ENCODE measurements at places on chromosomes 3 and 15.
A peak's percentile ranks its signal among the peaks of the same experiment; 100 is the strongest.

GRCh38 chr15:59124261-59124660, 19.3 kb downstream of the CCNB2 start:
- DNase-seq, result no peak

DNA sequence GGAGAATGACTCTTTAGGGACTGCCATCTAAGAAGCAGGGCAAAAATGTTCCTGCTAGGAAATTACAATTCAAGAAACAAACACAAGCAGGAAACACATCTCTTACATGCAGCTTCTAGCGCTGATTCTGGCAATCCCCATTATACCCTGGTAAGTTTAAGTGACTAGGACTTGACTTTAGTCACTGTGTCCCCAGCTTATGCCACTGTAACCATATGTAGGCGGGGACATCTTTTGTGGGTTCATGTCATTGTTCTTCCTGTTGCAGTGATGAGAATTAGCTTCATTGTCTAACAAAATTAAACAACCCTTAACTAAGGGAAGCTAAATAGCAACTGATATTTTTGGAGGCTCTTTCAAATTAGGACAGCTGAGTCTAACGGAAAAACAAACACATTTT, 17.9 kb upstream of the FAM81A start:
- DNase-seq, result no peak

DNA sequence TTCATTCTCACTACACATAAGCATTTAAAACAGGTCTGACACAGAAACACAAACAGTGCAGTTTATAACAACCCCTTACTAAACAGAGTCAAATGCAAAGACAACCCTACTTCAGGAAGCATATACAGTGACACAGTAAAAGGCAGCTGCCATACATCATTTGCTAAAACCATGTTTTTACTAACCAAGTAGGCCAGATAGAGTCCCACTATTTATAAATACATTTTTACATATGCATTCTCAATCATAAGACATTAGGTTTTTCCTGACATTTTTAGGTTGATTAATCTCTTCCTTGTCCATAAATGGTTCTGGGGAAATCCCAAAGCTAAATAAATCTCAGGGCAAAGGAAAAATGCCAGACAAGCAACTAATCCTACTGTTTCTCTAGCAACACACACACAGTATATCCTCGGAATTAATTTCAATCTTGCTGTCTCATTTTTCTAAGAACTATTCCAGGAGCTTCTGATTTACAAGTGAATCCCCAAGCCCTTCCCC, 39.0 kb downstream of the CHAC1 start:
- no peak for DNase-seq

DNA sequence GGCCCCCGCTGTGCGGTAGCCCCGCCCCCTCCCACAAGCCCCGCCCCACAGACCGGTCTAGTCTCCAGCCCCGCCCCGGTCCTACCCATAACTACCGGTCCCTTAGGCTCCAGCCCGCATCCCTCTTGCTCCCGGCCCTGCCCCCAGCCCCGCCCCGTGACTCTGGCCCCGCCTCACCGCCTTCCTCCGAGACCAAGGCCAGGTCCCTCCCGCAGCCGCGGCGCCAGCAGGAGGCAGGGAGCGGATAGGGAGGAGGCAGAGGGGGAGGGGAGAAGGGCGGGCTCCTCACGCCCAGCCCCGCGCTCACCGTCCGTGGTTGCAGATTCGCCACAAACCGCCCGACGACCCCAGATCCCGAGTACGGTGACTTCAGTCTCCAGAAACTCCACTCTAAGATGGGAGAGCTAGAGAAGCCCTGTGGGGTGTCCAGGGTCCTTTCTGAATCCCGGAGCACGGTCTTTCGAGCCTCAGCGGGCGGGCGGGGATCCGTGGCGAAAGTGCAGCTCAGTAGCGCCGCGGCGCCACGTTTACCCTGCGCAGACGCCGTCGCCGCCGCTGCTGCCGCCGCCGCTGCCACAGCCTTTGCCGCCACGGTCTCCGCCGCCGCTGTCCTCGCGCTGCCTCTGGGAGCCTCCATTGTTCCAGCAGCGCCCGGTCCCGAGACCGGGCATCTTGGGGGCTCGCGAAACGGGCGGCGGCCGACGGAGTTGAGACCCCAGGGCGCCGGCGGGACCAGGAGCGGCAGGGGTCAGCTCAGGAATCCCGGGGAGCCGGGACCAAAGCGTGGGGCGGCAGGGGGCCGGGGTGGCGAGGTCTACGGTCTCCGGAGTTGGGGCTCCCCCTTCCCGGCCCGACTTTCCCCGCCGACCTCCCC, at the start of gene BRPF1:
Gene BRPF1, plus strand, starts transcription at position 530 of the 874 bp plus-strand sequence. CDS start 2,406 bp downstream, outside the sequence.
- peak; percentile 99 for DNase-seq

GRCh38 chr3:133136114-133137041, 98.2 kb downstream of the TMEM108 start:
- DNase-seq, result no peak

GRCh38 chr3:174529298-174529697, 329.8 kb upstream of the NAALADL2 start:
- DNase-seq, result no peak

DNA sequence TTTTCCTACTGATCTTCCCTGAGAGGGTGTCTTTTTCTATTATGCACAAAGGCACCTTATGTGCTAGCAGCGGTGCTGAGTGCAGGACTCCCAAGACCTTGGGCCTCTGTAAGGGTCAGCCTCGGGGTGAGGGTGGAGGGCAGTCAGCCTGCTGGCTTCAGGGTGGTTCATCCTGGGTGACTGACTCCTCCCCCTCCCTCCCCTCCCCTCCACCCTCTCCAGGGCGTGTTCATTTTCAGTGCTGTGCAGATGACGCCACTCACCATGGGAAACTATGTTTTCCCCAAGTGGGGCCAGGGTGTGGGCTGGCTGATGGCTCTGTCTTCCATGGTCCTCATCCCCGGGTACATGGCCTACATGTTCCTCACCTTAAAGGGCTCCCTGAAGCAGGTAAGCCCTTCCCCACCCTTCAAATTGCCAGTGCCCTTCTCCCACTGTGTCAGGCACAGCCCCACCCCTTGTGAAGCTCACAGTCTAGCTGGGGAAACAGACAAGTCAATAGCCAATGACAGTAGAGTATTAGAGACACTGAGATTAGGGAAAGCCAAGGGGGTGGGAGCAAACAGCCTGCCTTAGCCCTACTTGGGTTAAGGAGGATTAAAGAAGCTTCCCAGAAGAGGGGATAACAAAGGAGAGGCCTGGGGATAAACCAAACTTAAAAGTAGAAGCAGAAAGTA, 41.9 kb downstream of the SLC6A1 start:
- no peak for DNase-seq

GRCh38 chr15:54212635-54213034, 234.4 kb downstream of the UNC13C start:
- DNase-seq, result no peak

DNA sequence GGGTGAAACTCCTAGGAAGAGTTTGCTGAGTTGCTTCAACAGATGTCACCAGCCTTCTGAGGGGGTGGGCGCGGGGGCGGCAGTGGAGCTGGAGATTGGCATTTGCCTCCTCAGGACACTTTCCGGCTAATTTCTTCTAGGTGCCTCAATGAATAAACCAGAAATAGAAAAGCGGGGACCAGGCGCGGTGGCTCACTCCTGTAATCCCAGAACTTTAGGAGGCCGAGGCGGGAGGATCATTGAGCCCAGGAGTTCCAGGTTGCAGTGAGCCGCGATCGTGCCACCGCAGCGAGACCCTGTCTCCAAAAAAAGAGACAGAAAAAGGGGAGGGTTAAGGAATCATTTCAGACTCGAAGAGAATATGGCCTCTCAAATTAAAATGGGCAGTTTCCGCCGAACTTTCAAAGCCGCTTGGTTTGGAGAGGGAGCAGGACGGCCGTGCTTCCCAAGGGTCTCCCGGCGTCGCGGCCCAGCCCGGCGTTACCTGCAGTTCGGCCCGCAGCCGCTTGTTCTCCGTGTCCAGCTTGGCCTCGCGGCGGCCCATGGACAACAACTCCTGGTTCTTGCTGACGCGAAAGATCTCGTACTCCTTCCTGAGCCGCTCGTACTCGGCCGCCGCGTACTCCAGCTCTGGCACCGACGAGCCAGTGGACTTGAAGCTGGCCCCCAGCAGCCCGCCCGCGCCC, 587 bp downstream of the NPHP3 start:
- DNase-seq, result no peak

- DNase-seq, result no peak
Measured at GRCh38 chr3:16130066-16130465, 44.4 kb upstream of the GALNT15 start.

GRCh38 chr3:155202626-155203025, 90.9 kb downstream of the STRIT1 start:
- no peak for DNase-seq

DNA sequence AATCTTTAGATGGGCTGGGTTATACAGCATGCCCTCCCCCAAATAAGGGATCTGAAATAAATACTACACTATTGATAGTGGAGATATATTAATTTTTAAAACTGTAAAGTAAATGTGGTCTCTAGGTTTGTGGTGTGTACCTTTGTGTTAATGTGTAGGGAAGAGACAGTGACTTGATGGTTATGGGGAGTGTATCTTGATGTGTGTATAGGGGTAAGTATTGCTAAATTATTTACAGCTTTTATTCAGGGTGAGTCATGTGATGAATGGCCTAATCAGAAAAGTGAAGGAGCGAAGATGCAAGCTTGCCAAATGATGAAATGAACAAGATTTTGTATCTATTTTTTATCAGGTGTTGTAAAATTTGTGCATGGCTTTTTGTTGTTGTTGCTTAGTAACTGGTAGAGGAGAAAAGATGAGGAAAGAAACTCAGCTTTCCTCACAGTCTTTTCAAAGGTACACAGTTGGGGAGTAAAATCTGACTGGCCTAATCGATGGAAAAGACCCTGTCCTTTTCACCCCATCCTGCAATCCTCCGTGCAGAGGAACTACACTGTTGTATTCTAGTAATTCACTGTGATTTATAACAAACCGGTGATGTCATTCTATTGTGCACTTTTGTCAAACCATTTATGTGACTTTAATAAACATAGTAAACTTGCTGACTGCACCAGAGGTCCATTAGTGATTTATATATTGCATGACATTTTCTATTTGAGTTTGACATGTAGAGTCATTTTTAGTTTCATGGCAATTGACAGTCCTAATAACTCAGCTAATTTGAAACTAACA, 17.7 kb downstream of the FEM1B start:
- DNase-seq, result no peak

- DNase-seq, result no peak
Measured at GRCh38 chr15:55016225-55016624, 180.5 kb downstream of the RSL24D1 start.

DNA sequence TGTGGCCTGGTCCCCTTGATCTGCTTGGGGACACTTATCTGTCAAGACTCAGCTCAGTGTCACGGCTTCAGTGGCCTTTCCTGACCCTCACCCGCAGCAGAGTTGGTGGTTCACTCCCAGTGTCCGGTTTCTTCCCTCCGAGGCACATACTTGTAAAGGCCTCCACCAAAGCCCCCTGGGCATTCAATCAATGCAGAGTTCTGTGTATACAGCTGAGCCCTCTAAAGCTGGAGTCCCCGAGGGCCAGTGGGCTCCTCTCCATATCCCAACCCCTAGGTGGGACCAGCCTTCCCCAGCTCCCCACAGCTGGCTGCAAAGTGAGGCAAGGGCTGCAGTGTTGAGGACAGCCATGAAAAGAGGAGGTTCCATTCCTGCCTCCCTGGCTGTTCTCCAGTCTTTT, 70.9 kb upstream of the RGMA start:
- no peak for DNase-seq

DNA sequence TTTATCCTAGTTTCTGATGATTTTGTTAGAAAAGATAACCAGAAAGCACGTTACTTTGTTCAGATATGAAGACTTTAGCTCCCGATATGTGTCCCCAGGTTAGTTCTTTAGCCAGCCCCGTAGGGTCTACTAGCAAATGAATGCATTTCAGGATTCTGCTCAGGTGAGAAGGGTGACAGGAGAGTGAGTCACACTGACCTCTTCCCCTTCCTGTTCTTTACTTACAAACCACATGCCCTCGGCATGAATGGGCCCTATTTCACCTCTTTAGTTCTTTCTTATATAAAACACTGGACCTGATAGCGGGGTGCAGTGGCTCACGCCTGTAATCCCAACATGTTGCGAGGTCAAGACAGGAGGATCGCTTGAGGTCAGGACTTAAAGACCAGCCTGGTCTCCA, 98.4 kb downstream of the SLC49A4 start:
- DNase-seq, result no peak

- no peak for DNase-seq
Measured at GRCh38 chr3:38599886-38600285, 49.6 kb downstream of the SCN5A start.
